IMR-90 (cell line): ENCODE measurements at places on chromosomes 11 and 22. TPM values are rescaled to one million over a fixed set of nuclear protein-coding genes. Genes with fewer than 3 reads are reported as not detected.

- no peak for DNase-seq
Observed at GRCh38 chr22:34902335-34902734, 163.6 kb upstream of the ISX start.

- DNase-seq = peak; percentile 95
Observed at GRCh38 chr11:20031155-20032001, 128.9 kb downstream of the DBX1 start.

Gene SGSM1
- total RNA-seq = not detected in 2 replicates

Gene CDC45
- total RNA-seq = 37.5 and 44.6 TPM in 2 replicates

Gene ADORA2A
- total RNA-seq = 0.28 and 0.36 TPM in 2 replicates

DNA sequence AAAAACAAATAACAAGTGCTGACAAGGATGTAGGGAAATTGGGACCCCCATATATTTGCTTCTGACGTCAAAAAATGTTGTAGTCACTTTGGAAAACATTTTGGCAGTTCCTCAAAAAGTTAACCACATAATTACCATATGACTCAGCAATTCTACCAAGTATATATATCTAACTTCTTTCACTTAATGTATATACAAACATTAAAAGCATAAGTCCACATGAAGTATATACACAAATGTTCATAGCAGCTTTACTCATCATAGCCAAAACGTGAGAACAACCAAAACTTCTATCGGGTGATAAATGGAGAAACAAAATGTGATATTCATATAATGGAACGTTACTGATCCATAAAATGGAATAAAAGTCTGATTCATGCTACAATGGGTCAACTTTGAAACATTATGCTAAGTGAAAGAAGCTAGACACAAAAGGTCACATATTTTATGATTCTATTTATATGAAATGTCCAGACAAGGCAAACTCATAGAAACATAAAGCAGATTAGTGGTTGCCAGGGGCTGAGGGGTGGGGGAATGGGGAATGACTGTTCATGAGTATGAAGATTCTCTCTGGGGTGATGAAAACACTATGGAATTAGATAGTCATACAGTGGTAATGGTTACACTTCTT lies 48.7 kb upstream of the TEAD1 start:
- DNase-seq = peak; percentile 98
